ENCODE measurements at places on chromosomes 6 and 20.

GRCh38 chr20:12591949-12592470 is 416.8 kb upstream of the SPTLC3 start:
- H3K4me1 ChIP-seq = no peaks in the 10 kb centered on the region
- no peaks in the 10 kb centered on the region for H3K27me3 ChIP-seq
- H3K27ac ChIP-seq = no peak overlapping the region
- DNase-seq = no peak
- H3K36me3 ChIP-seq = no peaks in the 10 kb centered on the region

GRCh38 chr6:62737792-62738191 is 451.8 kb upstream of the KHDRBS2 start:
- no peaks in the 10 kb centered on the region for H3K4me1 ChIP-seq
- no peaks in the 10 kb centered on the region for H3K27me3 ChIP-seq
- no peak overlapping the region for H3K4me3 ChIP-seq
- no peak overlapping the region for H3K27ac ChIP-seq
- no peaks in the 10 kb centered on the region for H3K36me3 ChIP-seq

DNA sequence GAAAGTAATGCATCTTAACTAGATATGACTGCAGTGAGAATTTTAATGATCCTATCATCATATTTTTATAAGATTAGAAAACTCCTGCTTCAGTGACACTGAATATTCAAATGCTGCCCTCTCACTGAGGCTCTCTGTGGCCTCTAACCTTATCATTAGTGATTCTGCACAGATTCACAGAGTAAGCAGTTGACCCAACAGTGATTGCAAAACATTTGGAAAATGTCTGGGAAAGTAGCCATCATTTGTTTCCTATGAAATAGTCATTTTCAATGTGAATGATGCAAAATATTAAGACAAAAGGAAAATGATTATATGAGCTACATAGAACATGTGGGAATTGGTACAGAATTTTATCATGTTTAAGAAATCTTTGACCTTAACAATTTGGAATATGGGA is 210.3 kb downstream of the TBX18 start:
- no peaks in the 10 kb centered on the region for H3K4me1 ChIP-seq
- H3K4me3 ChIP-seq = no peak overlapping the region
- no peak for DNase-seq
- H3K27me3 ChIP-seq = no peaks in the 10 kb centered on the region
- peaks cover 3% of the 10 kb centered on the region for H3K36me3 ChIP-seq

- peaks cover 14% of the 10 kb centered on the region for H3K36me3 ChIP-seq
- no peaks in the 10 kb centered on the region for H3K4me1 ChIP-seq
- no peak overlapping the region for H3K27ac ChIP-seq
- H3K4me3 ChIP-seq = no peak overlapping the region
- H3K27me3 ChIP-seq = no peaks in the 10 kb centered on the region
- no peak for DNase-seq
These were observed 166.0 kb downstream of the DLL1 start for GRCh38 chr6:170124836-170125235.

DNA sequence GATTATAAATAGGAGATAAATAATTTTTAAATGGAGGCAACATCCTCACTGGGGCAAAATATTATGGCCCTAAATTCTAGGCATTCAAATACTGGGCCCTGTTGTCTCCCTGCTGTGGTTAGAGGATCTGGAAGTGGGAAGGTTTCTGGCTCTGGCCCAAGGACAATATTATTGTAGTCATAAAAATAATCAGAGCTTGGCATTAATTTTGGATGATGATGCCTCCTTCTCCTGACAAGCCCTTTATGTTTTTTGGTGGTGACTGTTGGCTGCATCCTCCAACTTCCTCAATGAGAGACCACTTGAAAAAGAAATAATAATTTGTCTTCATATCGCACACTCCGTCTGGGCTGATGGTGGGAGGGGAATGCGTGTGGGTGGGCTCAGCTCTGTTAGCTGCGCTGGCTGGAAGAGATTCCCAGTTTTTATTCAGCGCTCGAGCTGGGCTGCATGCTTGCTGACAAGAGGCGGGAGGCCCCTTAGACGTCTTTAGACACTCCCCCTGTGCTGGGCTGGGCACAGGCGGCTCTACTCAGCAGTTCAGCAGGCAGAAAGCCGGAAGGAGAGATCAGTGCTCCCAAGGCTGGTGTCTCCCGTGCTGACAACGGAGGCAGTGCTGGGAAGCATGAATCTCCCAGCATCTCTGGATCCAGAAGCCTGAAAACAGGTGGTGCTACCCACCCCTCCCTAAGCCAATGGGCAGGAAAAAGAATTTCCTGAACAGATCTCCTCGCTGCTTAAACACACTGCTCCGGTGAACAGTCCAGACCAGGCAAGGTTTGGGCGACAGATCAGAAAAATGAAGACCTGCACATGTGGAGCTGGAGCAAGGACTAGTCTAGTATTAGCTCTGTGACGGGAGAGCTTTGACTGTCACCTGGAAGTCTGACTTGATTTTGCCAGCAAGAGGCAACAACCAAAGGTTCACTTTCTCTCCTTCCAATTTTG is 97.7 kb downstream of the SYCP2 start:
- H3K36me3 ChIP-seq = no peaks in the 10 kb centered on the region
- DNase-seq = no peak
- H3K27me3 ChIP-seq = peaks cover 36% of the 10 kb centered on the region

DNA sequence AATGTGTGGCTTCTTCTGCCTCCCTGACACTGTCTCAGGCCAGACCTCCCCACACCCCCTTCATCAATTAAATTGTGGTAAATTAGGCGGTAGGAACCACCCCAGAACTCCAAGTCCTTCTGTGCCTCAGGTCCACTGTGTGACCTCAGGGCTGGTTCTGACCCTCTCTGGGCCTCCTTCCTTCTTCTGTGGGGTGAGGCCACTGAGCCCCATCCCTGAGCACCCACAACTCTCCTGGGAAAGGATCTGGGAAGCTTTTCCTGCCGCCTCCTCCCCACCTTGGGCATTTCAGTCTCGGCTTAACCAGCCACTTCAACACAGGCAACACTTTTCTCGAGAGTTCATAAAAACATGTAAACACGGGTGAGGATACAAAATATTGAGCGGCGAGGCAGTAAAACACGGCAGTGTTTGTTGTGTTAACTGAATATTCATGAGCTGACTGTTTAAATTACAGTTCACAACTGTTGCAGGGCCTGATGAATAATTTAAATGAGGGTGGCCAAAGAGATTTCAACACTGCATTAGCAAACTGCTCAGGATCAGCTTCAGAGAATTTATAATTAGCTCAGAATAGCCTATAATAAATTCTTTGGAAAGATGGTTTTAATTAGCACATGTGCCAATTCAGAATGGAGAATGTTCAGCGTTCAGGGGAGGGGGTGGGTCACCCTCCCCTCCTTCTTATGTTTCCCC is 112.1 kb downstream of the TOX2 start:
- H3K4me1 ChIP-seq = peaks cover 51% of the 10 kb centered on the region
- no peak for DNase-seq
- no peak overlapping the region for H3K4me3 ChIP-seq

DNA sequence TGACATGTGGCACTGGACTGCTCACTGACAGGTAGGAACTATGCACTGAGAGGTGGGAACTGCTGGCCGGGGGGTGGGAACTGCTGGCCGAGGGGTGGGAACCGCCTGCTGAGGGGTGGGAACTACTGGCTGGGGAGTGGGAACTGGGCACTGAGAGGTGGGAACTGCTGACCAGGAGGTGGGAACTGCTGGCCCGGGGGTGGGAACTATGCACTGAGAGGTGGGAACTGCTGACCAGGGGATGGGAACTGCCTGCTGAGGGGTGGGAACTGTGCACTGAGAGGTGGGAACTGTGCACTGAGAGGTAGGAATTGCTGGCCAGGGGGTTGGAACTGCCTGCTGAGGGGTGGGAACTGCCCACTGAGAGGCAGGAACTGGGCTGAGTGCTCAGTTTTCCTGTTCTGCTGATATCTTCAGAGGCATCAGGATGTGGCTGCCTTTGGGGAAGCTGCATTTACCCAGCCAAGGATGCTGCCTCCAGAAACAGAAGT is 90.2 kb downstream of the THBS2 start:
- DNase-seq = no peak
- no peaks in the 10 kb centered on the region for H3K4me1 ChIP-seq
- H3K36me3 ChIP-seq = no peaks in the 10 kb centered on the region
- no peak overlapping the region for H3K4me3 ChIP-seq
- no peaks in the 10 kb centered on the region for H3K27me3 ChIP-seq

- no peaks in the 10 kb centered on the region for H3K27me3 ChIP-seq
- no peak for DNase-seq
- H3K36me3 ChIP-seq = peaks cover 1% of the 10 kb centered on the region
- H3K27ac ChIP-seq = no peak overlapping the region
- H3K4me3 ChIP-seq = no peak overlapping the region
These were observed 78.1 kb upstream of the FLRT3 start for GRCh38 chr20:14415467-14415866.

GRCh38 chr20:61918548-61918947 is 147.1 kb downstream of the TAF4 start:
- peaks cover 4% of the 10 kb centered on the region for H3K36me3 ChIP-seq
- H3K27me3 ChIP-seq = peaks cover 13% of the 10 kb centered on the region
- H3K4me3 ChIP-seq = no peak overlapping the region
- no peak overlapping the region for H3K27ac ChIP-seq
- DNase-seq = no peak

GRCh38 chr6:25122622-25123237 is 156.4 kb upstream of the CARMIL1 start:
- no peak for DNase-seq
- H3K36me3 ChIP-seq = peaks cover 28% of the 10 kb centered on the region
- no peaks in the 10 kb centered on the region for H3K27me3 ChIP-seq
- H3K4me3 ChIP-seq = no peak overlapping the region
- H3K4me1 ChIP-seq = peaks cover 64% of the 10 kb centered on the region
- H3K27ac ChIP-seq = no peak overlapping the region

- H3K4me3 ChIP-seq = no peak within 1 kb of the TSS
- H3K4me1 ChIP-seq = peaks cover 29% of the 10 kb centered on the region
- no peak within 1 kb of the TSS for H3K27ac ChIP-seq
- H3K27me3 ChIP-seq = peaks cover 49% of the 10 kb centered on the region
These were observed at the start of gene IL22RA2 for GRCh38 chr6:137173501-137173900. Gene IL22RA2 (minus strand): TSS chr6:137173644. CDS start chr6:137161749, 11,895 bp downstream.

- no peaks in the 10 kb centered on the region for H3K4me1 ChIP-seq
- DNase-seq = no peak
- peaks cover 31% of the 10 kb centered on the region for H3K27me3 ChIP-seq
- no peak overlapping the region for H3K27ac ChIP-seq
These were observed 952 bp upstream of the TAAR6 start for GRCh38 chr6:132569170-132569569.

GRCh38 chr20:6614836-6615235 is 152.7 kb upstream of the BMP2 start:
- no peaks in the 10 kb centered on the region for H3K4me1 ChIP-seq
- H3K4me3 ChIP-seq = no peak overlapping the region
- no peak overlapping the region for H3K27ac ChIP-seq
- DNase-seq = no peak

- no peak for DNase-seq
- H3K4me3 ChIP-seq = no peak overlapping the region
- H3K27ac ChIP-seq = no peak overlapping the region
- no peaks in the 10 kb centered on the region for H3K36me3 ChIP-seq
- H3K27me3 ChIP-seq = no peaks in the 10 kb centered on the region
These were observed 695.9 kb upstream of the FLRT3 start for GRCh38 chr20:15033269-15033668.

DNA sequence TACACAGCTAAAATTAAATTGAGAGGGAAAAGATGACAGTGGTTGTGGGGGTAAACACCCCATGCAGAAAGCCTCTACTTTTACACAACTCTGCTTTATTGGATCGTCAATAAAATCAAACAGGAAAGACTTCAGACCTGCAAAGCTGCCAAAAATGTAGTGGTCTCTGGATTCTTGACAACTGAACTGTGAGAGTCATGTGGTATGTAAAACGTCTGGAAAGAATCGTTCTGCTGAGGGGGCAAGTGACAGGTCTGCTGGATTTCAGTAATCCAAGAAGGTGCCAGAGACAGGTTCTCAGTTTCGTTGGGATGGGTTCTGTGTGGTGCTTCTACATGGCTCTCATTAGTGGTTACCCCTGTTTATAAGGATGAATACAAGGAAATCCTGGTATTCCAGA is 63.3 kb downstream of the TSPYL4 start:
- DNase-seq = no peak
- H3K36me3 ChIP-seq = peaks cover 5% of the 10 kb centered on the region
- no peaks in the 10 kb centered on the region for H3K27me3 ChIP-seq
- no peak overlapping the region for H3K27ac ChIP-seq
- H3K4me1 ChIP-seq = no peaks in the 10 kb centered on the region

GRCh38 chr20:21190869-21191268 is 65.0 kb downstream of the KIZ start:
- no peaks in the 10 kb centered on the region for H3K27me3 ChIP-seq
- no peak overlapping the region for H3K27ac ChIP-seq
- no peak for DNase-seq

GRCh38 chr6:157198425-157199279 is 124.7 kb downstream of the TMEM242 start:
- H3K36me3 ChIP-seq = peaks cover 10% of the 10 kb centered on the region
- no peak for DNase-seq
- H3K4me3 ChIP-seq = no peak overlapping the region
- H3K4me1 ChIP-seq = peaks cover 6% of the 10 kb centered on the region
- no peak overlapping the region for H3K27ac ChIP-seq
- H3K27me3 ChIP-seq = no peaks in the 10 kb centered on the region

GRCh38 chr6:64973142-64973541 is 733.9 kb downstream of the EYS start:
- H3K27me3 ChIP-seq = no peaks in the 10 kb centered on the region
- H3K36me3 ChIP-seq = no peaks in the 10 kb centered on the region
- H3K27ac ChIP-seq = no peak overlapping the region
- H3K4me3 ChIP-seq = no peak overlapping the region

DNA sequence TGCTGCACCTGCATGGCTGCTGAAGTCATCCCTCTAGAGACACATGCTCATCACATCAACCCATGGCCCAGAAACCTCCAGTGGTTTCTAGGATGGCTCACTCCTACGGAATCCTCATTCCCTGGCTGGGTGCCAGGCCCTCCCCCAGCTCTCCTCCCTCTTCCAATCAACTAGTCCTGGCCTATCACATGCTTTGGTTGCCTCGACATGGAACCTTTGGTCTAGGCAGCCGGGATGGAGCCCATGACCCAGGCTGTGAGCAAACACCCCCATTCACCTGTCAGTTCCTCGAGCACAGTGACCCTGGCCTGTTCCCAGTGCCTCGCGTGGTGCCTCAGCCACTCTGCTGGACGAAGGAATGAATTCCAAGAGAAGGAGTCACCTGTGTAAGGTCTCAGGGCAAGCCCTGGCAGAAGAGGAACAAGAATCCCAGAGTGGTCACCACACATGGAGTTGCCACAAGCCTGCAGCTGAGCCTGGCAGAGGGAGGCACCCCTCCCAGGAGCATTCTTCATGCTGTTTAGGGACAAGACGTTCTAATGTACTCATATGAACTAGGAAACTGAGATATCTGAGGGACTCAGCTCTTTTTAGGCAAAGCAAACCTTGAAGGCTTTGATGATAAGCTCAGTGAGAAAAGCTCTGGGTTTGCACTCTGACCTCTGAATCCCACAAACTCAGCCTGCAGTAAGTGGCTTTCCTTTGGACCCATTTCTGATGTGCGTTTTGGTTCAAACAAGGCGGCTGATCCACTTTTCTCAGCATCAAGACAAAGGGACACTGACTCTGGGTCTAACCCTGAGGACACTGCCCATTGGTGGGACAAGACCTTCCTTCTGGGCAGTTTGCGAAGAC is 40.2 kb downstream of the PPP1R3G start:
- H3K27ac ChIP-seq = no peak overlapping the region
- H3K4me1 ChIP-seq = no peaks in the 10 kb centered on the region
- H3K4me3 ChIP-seq = no peak overlapping the region
- H3K27me3 ChIP-seq = no peaks in the 10 kb centered on the region

Data from activated T-cell treated with anti-CD3 and anti-CD28 coated beads, Interleukin-2, amount 50 U/mL, for 72 hours (primary cell).